ENCODE measurements at places on chromosomes 4 and X.

DNA sequence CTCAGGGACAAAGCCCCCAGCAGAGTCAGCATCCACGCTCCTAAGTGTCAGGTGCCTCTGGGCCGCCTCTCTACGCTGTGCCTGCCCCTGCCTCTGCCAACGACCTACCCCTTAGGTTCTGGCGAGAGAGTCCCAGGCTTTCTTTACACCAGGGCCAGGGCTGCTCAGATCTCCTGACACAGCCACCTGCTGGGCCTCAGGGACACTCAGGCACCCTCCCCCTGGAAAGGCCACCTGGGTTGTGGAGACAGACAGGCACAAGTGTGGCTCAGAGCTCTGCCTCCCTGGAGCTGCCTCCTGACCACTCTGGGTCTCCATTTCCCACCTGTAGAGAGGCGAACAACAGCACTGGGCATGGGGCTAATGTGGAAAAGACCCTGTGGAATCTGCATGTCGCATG, 90.0 kb upstream of the ADRA2C start:
- DNase-seq: no peak

- DNase-seq: no peak
Observed at GRCh38 chr4:98945297-98945850, 16.4 kb upstream of the EIF4E start.

- DNase-seq: no peak
Observed at GRCh38 chr4:60611762-60612496, 588.2 kb upstream of the ADGRL3 start.

DNA sequence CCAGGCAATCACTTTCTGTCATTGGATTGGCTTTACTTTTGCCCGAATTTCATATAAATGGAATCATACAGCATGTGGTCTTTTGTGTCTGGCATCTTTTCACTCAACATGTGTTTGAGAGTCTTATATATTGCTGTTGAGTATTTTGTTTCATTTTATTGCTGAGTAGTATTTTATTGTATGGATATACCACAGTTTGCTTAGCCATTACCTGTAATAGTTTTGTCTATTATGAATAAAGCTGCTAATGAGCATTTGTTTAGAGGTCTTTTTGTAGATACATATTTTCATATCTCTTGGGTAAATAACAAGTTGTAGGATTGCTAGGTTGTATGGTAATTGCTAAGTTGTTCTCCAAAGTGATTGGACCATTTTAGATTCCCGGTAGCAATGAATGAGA, 105.7 kb downstream of the WWC2 start:
- DNase-seq: no peak

- DNase-seq: no peak
Observed at GRCh38 chr4:136484996-136485395, 1047.3 kb downstream of the PCDH18 start.

DNA sequence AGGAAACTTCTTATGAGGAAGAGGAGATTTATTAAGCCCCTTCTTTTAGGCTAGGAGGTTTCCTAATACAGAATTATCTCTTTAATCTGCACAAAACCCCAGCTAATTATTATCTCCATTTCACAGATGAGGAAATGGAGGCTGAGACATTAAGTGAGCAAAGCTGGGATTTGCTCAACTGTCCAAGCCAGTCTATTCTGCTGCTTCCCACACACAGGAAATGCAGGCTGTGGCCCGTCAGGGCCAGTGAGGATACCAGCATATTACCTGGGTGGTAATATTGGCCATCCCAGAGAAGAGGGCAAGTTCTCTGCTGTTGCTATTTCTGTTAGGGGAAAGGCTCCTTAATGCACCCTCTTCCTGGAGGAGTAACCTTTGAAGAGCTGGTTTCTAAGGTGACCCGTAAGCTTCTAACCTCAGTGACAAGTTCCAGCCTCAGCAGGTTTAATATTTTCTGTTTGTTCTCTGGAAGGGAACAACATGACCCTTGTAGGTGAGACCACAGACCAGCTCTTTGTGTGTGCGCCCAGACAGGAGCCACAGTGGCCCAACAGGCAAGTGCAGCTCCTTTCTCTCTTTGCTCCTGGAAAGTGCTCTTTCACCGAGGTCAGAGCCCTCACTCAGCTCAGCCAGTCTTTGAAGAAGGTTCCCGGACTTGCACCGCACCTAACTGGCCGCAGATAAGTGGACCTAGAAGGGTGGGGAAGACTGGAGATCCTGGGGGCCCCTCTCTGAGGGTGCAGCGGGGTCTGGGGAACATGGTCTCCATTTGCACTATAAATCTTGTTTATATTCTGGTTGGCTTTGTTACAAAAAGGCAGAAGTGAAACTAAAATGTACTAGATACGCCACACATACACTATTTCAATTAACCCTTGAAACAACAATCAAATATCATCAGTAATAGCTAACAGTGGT, 35.5 kb downstream of the TBC1D9 start:
- DNase-seq: no peak
